ENCODE measurements at places on chromosomes 12 and 14.

GRCh38 chr12:125372085-125372484, 306.9 kb downstream of the AACS start:
- DNase-seq: no peak

DNA sequence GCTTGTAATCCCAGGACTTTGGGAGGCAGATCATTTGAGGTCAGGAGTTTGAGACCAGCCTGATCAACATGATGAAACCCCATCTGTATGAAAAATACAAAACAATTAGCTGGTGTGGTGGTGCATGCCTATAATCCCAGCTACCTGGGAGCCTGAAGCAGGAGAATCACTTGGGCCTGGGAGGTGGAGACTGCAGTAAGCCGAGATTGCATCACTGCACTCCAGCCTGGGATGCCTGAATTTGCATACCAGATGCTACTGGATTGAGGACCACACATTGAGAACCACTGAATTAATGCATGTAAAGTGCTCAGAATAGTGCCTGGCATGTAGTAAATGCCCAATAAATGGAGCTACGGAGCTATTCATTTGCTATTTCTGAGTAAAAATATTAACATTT, 14.9 kb upstream of the MYH7 start:
- DNase-seq: no peak

- no peak for DNase-seq
Measured at GRCh38 chr14:54211551-54212308, 185.1 kb upstream of the CDKN3 start.

- DNase-seq: no peak
Measured at GRCh38 chr14:90373887-90374286, 22.9 kb upstream of the CALM1 start.

GRCh38 chr14:99260116-99260515, 11.9 kb downstream of the BCL11B start:
- no peak for DNase-seq

GRCh38 chr12:94707892-94708291, 57.5 kb upstream of the TMCC3 start:
- no peak for DNase-seq

DNA sequence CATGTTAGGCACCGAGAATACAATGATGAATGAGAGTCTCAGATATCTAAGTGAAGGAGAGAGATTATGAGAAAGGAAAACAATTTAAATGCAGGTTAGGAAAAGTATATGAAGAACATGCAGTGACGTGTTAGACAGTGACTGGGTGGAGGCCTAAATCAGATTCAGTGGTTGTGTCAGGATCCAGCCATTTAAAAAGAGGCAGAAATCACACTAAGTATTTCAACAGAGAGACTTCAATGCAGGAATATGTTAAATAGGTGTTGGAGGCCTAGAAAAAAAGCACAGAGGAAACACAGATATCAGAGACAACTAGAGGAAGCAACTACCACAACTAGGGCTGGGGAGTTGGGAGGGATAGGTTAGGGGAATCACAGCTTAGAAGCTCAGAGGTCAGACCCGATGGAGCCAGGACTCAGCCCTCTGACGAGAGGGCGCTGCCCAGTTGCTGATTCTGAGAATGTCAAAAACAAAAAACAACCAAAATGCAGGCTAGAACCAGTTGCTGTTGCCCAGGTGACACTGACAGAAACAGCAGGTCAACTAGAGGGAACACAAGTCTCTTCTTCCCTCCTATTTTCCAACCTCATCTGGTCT, 3.0 kb upstream of the GARIN2 start:
- no peak for DNase-seq

- DNase-seq: no peak
Measured at GRCh38 chr12:11807458-11807857, 158.0 kb downstream of the ETV6 start.

- DNase-seq: no peak
Measured at GRCh38 chr12:14554281-14555007, 13.2 kb downstream of the PLBD1 start.

- DNase-seq: no peak
Measured at GRCh38 chr14:97164021-97164420, 366.8 kb downstream of the VRK1 start.

DNA sequence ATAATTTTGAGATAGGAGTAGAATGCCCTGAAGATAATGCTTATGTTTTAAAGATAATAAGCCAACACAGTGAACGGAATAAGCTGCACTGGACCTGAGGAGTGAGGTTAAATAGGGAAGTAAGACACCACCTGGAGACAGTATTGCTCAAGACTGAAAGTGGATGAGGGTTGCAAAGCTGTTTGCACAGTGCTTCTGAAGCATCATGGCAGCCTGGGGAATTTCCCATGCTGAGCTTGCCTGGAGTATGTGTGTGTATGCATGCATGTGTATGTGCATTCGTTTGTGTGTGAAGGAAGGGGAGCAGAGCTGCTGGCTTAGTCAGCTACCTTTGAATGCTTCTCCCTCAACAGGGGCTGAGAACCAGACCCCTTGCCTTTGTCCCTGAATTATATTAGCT, 35.8 kb downstream of the BHLHE41 start:
- no peak for DNase-seq

GRCh38 chr12:38956337-38956736, 50.9 kb upstream of the CPNE8 start:
- no peak for DNase-seq

- no peak for DNase-seq
Measured at GRCh38 chr14:92632546-92633273, 115.7 kb downstream of the LGMN start.

DNA sequence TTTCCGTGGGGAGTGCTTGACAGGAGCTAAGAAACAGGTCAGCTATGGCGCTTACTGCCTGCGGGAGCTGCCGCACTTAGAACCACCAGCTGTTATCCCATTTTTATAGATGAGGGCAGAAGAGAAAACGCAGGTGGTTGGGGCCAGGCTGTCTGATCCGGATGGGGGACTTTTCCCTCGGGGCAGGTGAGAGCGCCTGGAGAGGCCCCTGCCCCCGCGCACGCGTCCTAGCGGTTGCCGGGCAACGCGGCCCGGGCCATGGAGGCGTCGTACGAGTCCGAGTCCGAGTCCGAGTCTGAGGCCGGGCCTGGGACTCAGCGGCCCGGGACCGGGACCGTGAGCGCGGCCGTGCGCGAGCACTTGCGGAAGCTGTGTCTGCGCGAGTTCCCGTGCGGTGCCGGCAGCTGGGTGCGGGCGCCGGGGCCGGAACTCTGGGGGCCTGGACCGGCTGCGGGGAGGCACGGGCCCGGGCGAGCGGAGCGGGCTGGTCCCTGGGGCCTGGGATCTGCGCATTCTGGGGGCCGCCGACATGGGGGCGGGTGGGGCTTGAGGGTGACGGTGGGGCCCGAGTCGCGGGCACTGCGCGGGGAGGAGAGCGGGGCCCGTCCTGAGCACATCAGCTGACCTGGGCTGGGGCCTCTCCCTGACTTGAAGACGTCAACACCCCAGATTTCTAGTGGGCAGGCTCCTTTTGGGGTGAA, at the start of gene LRRC43:
TSS of gene LRRC43 (plus strand) at position 237 of the 701 bp plus-strand sequence. CDS start at position 259, 22 bp downstream.
- DNase-seq: no peak

DNA sequence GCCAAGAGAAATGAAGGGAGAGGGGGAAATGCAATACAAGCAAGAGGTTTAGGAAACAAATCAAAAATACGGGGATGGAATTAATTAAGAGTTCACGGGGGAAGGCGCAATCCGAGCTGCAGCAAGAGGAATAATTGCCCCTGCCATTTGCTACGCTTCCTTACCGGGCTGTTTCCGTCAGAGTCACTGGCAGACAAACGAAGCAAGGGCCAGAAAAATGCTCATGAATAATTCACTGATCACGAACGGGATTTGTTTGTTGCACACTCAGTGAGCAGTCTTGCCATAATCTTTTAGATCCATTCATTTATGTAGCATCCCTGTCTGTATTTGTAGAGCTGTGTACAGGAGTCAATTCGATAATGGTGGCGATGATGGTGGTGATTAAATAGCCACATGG, 39.0 kb downstream of the PLXNC1 start:
- no peak for DNase-seq

DNA sequence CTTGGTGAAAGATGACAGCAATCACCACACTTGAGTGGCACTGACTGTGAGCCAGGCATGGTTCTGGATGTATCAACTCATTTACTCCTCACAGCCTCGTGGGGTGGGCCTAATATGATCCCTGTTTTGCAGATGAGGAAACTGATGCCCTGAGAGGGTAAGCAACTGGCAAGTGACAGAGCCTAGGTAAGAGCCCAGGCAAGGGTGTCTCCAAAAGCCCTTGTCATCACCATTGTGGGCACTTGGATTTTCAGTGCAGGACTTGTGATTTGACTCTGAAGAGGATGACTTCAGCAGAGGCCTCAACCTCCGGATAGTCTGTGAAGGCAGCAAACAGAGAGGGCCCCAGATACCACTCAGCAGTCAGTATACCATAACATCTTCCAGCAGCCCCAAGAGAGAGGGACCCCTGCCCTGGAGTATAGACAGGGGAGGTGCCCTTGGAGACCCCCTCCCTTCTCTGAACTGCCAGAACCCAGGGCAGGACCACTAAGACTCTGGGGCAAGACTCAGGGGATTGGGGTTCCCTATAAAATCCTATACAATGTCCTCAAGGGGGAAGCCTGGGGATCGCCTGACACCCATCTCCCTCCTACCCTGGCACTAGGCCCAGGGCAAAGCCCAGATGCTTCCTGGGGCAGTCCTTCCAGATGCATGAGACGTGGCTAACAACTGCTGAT, 7.1 kb upstream of the KRT5 start:
- DNase-seq: no peak

Measured in stimulated activated CD4-positive, alpha-beta T cell treated with anti-CD3 and anti-CD28 coated beads, TNF-alpha, amount 100 ng/mL, for 48 hours (primary cell).